ENCODE measurements at places on chromosomes 1 and 21.

DNA sequence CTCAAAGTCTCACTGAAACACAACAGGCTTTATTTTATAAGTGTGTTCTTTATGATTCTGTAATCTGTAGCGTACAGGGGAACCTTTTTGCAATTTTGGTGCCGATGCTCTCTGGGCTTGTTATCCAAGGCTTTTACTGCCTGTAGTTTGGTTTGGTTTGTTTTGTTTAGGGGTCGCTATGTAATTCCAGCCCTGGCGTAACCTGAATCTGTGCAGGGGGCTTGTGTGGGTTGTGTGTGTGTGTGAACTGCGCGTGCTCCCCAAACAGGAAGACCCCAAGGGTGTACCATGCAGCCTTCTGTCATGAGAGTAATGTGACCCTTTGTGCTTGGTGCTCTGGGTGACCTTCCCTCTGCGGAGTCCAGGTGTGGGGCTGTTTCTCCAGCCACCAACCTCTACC, 92.1 kb upstream of the CLDN14 start:
- DNase-seq, result no peak

DNA sequence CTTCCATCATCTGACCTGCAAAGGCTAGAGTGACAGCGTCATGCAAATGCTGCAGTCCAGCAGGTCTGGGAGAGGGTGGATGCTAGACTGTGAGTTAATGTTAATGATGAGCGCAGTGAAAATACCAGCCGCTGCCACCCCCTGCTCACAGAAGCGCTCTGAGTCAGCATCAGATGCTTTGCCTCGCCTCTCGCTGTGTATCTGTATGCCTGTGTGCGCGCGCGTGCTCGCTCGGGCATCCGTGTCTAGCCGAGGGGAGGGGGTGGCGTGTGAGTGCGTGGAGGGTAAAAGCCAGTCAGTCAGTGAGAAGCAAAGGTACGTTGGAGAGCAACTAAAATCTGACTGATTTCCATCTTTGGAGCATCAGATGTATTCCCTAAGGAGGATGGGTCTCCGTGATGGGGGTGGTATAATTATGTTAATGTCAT, 858.7 kb downstream of the USP25 start:
- no peak for DNase-seq

DNA sequence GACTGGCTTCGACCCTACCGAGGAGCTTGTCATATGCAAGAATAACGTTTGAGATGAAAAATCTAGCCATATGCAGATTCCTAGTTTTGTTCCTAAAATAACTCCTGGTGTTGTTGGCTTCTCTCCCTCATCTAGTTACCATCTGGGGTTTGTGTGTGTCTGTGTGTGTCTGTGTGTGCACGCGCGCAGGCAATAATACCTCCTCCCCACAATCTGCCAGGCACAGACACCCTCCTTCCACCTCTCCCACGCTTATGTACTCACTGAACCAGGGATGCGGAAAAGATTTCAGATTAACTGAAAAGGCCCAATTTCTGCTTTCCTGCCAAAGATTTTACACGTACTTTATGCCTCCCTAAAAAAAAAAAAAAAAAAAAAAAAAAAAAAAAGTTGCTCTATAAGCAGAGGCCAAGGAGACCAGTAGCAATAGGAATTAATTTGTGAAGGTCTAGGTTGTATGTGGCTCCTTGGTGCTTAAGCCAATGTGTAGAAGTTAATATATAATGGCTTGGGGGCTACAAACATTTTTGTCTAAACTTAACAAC, 452.7 kb downstream of the NUF2 start:
- no peak for DNase-seq

DNA sequence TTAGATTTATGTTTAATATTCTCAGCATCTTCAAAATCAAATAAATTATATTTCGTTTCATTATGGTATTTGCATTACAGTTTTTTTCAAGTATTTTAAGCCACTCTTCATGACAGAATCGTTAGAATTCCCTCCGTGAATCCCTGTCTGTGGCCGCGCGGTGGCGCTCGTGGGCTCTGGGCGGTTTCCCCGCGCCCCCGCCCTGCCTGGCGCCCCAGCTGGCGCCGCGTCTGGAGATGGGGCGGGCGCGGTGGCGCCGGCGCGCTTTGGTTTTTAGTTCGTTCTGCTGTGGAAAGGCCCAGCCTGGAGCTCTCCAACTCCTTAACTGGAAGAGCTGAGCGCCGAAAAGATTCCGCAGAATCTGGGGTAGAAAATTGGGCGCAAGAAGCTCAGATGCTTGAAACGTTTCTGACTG, 25.7 kb downstream of the PRMT2 start:
- DNase-seq, result peak; percentile 53

GRCh38 chr1:84582802-84583587, 8.8 kb upstream of the CTBS start:
- no peak for DNase-seq

DNA sequence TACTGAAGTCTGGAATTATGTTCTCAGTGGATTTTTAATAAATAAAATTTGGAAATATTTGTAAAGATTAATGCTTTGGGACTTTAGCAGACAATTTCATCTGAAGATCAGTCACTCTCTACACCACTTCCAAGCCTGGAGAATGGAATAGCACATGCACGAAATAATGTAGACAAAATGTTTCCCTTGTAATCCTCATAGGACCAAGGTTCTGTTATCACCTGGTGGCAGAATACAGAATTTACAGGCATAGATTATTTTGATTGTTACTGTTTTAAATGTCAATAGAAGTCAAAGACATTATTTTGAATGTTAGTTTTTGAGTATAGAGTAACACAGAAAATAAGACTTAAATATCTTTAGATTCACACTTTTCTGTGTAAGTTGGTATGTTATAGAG, 9.1 kb upstream of the ELAVL4 start:
- DNase-seq, result no peak

GRCh38 chr21:44681861-44682579, at the start of gene KRTAP12-1:
KRTAP12-1 (minus strand) TSS chr21:44682163; CDS start chr21:44682123, 40 bp downstream.
- DNase-seq, result no peak

DNA sequence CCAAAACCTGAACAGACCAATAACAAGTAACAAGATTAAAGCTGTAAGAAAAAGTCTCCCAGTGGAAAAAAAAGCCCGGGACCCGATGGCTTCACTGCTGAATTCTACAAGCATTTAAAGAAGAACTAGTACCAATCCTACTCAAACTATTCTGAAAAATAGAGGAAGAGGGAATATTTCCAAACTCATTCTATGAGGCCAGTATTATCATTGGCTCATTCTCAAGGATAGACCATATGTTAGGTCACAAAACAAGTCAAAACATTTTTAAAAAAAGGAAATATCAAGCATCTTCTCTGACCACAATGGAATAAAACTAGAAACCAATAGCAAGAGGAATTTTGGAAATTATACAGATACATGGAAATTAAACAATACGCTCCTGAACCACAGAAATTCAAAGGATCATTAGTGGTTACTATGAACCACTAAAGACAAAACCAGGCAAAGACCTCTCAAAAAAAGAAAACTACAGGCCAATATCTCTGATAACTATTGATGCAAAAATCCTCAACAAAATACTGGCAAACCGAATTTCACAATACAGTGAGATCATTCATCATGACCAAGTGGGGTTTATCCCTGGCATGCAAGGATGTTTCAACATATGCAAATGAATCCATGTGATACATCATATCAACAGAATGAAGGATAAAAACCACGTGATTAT, 13.9 kb upstream of the IL20 start:
- no peak for DNase-seq

DNA sequence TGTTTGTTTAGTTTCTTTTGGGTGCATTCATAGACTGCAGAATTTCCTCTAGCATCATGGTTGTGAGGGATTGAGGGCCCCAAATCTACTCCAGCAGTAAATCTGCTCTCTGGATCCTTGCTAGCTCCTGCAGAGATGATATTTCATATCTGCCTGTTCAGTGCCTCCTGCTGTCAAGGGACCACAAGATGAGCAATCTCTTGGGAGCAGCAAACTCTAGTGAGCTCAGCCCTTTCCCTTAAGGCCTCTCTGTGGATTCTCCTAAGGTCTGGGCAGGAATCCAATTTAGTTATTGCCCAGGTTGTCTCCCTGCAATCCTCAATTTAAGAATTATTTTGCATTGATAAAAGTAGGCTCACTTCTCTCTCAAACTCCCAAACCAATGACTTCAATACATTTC, 76.9 kb downstream of the RGS18 start:
- DNase-seq, result no peak

- no peak for DNase-seq
Observed at GRCh38 chr1:201433609-201434008, 12.1 kb upstream of the TNNI1 start.

DNA sequence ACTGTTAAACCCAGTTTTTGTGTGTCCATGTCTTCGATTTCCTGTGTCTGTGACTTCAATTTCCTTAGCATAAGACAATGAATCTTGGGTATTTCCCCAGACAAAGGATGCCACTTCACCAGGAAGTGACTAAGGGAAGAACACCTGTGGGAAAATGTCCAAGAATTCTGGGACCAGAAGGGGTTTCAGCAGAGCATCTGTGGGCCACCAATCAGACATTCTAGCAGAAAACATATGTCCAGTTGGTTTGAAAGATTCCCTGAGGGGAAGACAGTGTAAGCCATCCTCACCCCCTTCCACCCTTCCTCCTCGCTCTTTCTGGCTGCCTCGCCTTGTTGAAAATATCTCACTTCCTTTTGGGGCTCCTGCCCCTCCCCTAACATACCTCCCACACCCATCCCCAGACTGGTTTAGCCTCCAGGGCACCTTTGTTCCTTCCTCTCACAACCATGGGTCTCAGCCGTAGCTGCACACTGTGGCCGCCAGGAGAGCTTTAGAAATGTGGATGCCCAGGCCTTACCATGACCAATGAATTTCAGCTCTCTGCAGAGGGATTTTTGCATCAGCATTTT, 25.5 kb upstream of the IFNAR1 start:
- DNase-seq, result peak; percentile 49

DNA sequence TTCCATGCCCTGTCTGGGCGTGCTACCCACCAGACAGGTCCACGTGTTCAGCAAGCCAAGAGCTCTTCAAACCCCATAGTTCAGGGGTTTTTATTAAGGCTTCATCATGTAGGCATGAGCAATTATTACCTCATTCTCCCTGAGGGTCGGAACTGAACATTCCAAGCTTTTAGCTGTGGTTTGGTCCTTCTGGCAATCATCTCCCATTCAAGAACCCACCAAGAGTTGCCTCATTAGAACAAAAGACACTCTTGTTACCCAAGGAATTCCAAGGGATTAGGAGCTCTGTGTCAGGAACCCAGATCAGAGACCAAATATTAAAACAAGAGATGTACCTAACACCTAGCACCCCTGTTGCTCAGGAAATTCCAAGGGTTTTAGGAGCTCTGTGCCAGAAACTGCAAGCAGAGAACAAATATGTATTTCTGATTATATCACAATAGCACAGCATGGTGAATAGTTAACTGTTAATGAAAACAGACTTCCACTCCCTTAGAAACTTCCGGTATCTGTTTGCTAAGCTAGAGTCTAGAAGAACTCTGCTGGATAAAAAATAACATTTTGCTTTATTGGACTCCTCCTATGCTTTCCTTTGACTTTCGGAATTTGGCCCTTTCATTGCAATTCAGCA, 201.2 kb upstream of the L1TD1 start:
- no peak for DNase-seq

GRCh38 chr1:155396874-155397476, 76.3 kb downstream of the RUSC1 start:
- no peak for DNase-seq

GRCh38 chr1:229408458-229409037, 25.3 kb downstream of the ACTA1 start:
- no peak for DNase-seq

DNA sequence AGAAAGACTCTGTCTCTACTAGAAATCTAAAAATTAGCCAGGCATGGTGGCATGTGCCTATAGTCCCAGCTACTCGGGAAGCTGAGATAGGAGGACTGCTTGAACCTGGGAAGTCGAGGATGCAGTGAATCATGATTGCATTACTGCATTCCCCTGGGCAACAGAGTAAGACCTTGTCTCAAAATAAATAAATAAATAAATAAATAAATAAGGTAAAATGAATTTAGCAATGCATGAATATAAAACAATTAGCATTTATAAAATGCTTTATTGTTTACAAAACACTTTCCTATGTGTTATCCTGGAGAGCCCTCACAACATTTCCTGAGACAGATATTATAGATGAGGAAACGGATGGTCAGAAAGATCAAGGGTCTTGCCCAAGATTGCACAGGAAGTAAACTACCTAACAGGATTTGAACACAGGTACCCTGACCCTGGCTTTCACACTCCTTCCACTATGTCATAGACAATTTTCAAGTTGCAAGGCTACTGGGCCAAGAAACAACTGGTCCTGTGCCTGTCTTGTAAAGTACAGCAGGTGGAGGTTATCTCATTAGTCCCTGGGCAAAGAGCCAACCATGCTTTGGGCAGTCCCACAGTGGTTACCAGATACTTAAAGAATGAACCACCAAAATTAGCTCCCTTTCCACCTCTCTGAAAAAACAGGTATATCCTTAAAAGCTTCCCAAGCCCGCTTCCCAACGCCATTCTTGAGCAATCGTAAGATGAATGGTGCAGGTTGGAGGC, 15.4 kb upstream of the VSIG8 start:
- DNase-seq, result no peak

DNA sequence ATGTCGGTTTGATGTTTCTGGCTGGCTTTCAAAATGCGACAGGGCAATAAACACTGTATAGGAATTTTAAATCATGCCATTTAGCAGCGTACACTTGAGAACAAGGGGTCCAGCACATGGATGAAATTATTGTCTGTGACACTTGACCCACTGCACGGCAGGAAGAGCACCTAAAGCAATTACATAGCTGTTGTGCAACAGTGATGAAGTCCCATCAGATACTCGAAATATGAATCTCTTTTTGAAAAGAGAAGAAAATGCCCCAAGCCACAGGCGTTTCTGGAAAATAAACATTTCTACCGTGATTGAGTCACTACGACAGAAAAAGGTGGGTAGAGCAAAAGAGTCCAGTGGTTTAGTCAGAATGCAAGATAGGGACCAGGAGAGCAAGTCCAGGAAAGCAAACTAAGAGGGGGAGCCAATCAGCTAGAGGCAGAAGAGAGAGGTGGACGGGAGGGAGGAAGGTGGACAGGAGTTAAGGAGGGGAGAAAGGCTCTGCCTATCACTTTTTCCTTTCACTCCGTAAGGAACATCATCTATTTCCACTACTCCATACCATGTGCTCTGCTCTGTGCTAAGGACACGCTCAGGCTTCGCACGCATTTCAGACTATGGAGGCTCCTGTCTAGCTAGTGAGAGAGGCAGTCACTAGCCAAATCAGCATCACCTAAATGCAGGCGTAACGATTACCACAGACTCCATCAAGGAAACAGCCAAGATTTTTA, 6.4 kb downstream of the DSCAM start:
- no peak for DNase-seq

DNA sequence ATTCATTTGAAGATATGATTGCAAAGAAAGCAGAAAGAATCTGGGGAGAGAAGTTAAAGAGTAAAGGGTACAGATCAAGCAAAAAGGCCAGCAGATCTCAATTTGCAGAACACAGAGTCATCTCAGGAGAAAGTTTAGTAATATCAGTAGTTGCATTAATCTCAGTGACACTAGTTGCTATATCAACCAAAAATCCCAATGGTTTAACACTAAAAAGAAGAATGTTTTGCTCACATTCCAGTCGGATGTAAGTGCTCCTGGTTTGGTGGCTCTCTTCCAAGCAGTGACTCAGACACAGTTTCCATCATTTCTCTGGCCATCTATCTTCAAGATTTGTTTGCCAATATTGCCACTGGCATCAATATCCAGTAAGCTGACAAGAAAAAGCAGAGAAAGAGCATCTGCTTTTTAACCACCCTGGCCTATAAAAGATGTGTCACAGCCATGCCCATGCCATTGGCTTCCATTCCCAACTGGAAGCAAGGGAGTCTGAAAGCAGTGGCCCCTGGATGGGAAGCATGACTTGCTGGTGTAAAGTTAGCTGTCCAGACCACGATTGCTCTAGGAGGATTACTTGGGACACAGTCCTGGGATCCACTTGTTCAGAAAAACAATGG, 45.5 kb upstream of the AIM2 start:
- no peak for DNase-seq

GRCh38 chr1:229717786-229718576, 91.9 kb downstream of the URB2 start:
- DNase-seq, result no peak

Measured in activated naive CD8-positive, alpha-beta T cell treated with anti-CD3 and anti-CD28 coated beads for 36 hours (primary cell).